ENCODE measurements at places on chromosomes 2 and 18.
A peak's percentile ranks its signal among the peaks of the same experiment; 100 is the strongest.

DNA sequence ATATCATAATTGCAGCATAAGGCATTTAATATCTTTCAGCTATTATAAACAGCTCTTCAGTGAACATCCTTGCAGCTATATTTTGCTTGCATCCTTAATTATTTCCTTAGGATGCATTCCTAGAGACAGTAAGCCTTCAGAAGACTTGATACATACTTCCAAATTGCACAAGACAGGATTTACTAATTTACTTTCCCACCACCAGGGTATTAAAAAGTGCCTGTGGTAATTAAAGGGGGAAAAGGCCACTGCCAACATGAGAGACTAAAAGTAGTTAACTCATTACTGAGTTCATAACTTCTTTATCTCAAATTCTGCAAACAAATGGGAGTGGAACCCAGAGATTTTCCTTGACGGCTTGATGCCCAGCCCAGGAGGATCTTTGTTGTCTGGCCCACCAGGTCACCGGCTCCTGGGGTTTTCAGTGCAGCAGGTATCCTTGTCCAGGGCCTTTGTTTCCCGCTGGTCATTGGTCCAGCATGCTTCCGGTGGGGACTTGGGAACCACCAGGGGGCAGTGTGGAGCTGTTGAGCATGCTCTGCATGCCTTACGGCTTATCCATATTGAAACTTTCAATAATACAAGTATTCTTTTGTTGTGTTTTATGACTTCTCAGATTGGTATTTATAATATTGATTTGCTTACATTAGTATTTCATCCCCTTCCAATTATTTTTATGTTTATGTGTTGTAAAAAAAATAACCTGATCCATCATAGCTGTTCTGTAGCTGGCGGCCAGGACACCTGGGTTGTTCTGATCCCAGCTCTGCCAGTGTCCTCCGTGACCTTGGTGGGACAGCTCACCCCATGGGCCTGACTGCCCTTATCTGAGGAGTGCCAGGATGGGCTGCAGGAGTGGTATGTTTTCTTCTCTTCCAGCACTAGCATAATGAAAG lies 61.4 kb downstream of the TGOLN2 start:
- peak; percentile 74 for DNase-seq

- no peak for DNase-seq
Measured at GRCh38 chr2:241706537-241706936, 4.7 kb downstream of the ING5 start.

GRCh38 chr2:125455110-125455509 lies 1200.8 kb upstream of the GYPC start:
- no peak for DNase-seq

GRCh38 chr2:136019825-136020224 lies 34.4 kb upstream of the DARS1 start:
- no peak for DNase-seq
